ENCODE measurements at places on chromosomes 6 and 20. TPM values are rescaled to one million over a fixed set of nuclear protein-coding genes. Genes with fewer than 3 reads are reported as not detected.

TBXT gene
- not detected for total RNA-seq

RSPO4 gene
- not detected for total RNA-seq

ZNF391 gene
- 1.1 TPM for total RNA-seq

CLPSL2 gene
- total RNA-seq, result not detected

C2 gene
- total RNA-seq, result 0.59 TPM

POLR1C gene
- 51.8 TPM for total RNA-seq

CD40 gene
- 4.7 TPM for total RNA-seq

TNFRSF6B gene
- total RNA-seq, result 8.2 TPM

NNAT gene
- total RNA-seq, result not detected

ZBP1 gene
- not detected for total RNA-seq

RIPOR3 gene
- total RNA-seq, result 2.2 TPM

TSPO2 gene
- total RNA-seq, result not detected

TRIM40 gene
- not detected for total RNA-seq

SPEF1 gene
- total RNA-seq, result 0.20 TPM

LRRC1 gene
- 1.5 TPM for total RNA-seq

CEP85L gene
- 13.7 TPM for total RNA-seq

EEF1A2 gene
- total RNA-seq, result not detected

VSX1 gene
- not detected for total RNA-seq

SRSF12 gene
- 0.37 TPM for total RNA-seq

FGD2 gene
- total RNA-seq, result not detected

SNX21 gene
- 87.6 TPM for total RNA-seq

SCGN gene
- total RNA-seq, result not detected

C20orf141 gene
- not detected for total RNA-seq

FILIP1 gene
- total RNA-seq, result 0.37 TPM

Data from subcutaneous preadipocyte (primary cell).